Activated T-cell treated with anti-CD3 and anti-CD28 coated beads, Interleukin-2, amount 50 U/mL, for 24 hours (primary cell): ENCODE measurements at places on chromosomes 11 and 22.
A peak's percentile ranks its signal among the peaks of the same experiment; 100 is the strongest.

- H3K4me3 ChIP-seq: no peak overlapping the region
- H3K27ac ChIP-seq: no peak overlapping the region
- peaks cover 43% of the 10 kb centered on the region for H3K4me1 ChIP-seq
- H3K36me3 ChIP-seq: no peaks in the 10 kb centered on the region
These were observed 14.3 kb downstream of the C1QTNF6 start for GRCh38 chr22:37173709-37174108.

- no peak overlapping the region for H3K27ac ChIP-seq
- no peak overlapping the region for H3K4me3 ChIP-seq
- DNase-seq: no peak
These were observed 130.5 kb upstream of the B3GAT1 start for GRCh38 chr11:134542401-134543165.

DNA sequence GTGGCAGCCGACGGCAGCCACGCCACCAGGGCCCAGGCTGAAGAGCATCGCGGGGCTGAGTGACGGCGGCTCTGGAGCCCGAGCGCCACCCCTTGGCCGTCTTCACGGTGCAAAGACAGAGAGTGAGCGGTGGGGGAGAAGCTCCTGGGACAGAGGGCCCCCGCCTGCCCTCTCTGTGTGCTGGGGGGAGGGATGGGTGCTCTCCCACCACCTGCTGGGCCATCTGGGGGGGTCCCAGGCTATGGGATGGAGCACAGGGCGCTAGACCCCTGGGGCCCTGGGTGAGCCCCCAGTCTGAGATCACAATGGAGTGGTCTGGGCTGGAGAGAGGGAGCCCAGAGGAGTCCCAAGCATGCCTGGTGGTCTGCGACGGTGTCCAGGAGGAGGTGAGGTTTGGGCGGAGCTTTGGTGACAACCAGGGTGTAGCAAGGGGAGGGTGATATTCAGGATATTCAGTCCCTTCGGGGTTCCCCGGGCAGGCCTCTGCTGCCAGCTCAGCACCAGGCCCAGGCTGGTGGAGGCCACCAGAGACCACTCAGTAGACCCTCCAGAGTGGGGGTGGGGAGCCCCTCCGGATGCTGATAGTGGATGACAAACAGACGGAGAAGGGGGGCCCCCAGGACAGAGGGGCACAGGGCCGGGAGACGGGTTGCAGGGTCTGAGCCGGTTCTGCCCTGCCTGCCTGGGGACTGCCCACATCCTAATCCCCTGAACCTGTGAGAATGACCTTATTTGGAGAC is 78.1 kb upstream of the PRR5 start:
- no peak overlapping the region for H3K4me3 ChIP-seq
- DNase-seq: no peak
- no peak overlapping the region for H3K27ac ChIP-seq
- H3K27me3 ChIP-seq: no peaks in the 10 kb centered on the region

DNA sequence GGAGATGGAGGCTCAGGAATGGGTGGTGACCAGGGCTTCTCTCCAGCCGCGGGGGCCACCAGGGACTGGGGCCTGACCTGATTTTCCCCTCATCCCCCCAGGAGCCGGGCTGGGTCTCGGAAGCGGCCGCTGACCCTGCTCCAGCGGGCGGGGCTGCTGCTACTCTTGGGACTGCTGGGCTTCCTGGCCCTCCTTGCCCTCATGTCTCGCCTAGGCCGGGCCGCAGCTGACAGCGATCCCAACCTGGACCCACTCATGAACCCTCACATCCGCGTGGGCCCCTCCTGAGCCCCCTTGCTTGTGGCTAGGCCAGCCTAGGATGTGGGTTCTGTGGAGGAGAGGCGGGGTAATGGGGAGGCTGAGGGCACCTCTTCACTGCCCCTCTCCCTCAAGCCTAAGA is 3.8 kb downstream of the ZFPL1 start:
- no peak overlapping the region for H3K4me3 ChIP-seq
- no peak for DNase-seq
- peaks cover 20% of the 10 kb centered on the region for H3K4me1 ChIP-seq
- H3K36me3 ChIP-seq: peaks cover 69% of the 10 kb centered on the region
- H3K27me3 ChIP-seq: no peaks in the 10 kb centered on the region

- H3K4me1 ChIP-seq: no peaks in the 10 kb centered on the region
- no peaks in the 10 kb centered on the region for H3K36me3 ChIP-seq
- no peak for DNase-seq
- no peaks in the 10 kb centered on the region for H3K27me3 ChIP-seq
- no peak overlapping the region for H3K27ac ChIP-seq
- H3K4me3 ChIP-seq: no peak overlapping the region
These were observed 6.1 kb downstream of the OR6M1 start for GRCh38 chr11:123800036-123800435.

GRCh38 chr11:102346456-102346747 is 612 bp upstream of the BIRC2 start:
- peak overlapping the region; percentile 94 for H3K4me3 ChIP-seq
- no peak for DNase-seq
- peak overlapping the region; percentile 99 for H3K27ac ChIP-seq
- H3K4me1 ChIP-seq: peaks cover 51% of the 10 kb centered on the region
- H3K27me3 ChIP-seq: no peaks in the 10 kb centered on the region

GRCh38 chr11:84240847-84241246 is 954.7 kb upstream of the CCDC90B start:
- no peak overlapping the region for H3K4me3 ChIP-seq
- H3K36me3 ChIP-seq: no peaks in the 10 kb centered on the region
- DNase-seq: no peak
- no peaks in the 10 kb centered on the region for H3K27me3 ChIP-seq
- no peak overlapping the region for H3K27ac ChIP-seq
- no peaks in the 10 kb centered on the region for H3K4me1 ChIP-seq

DNA sequence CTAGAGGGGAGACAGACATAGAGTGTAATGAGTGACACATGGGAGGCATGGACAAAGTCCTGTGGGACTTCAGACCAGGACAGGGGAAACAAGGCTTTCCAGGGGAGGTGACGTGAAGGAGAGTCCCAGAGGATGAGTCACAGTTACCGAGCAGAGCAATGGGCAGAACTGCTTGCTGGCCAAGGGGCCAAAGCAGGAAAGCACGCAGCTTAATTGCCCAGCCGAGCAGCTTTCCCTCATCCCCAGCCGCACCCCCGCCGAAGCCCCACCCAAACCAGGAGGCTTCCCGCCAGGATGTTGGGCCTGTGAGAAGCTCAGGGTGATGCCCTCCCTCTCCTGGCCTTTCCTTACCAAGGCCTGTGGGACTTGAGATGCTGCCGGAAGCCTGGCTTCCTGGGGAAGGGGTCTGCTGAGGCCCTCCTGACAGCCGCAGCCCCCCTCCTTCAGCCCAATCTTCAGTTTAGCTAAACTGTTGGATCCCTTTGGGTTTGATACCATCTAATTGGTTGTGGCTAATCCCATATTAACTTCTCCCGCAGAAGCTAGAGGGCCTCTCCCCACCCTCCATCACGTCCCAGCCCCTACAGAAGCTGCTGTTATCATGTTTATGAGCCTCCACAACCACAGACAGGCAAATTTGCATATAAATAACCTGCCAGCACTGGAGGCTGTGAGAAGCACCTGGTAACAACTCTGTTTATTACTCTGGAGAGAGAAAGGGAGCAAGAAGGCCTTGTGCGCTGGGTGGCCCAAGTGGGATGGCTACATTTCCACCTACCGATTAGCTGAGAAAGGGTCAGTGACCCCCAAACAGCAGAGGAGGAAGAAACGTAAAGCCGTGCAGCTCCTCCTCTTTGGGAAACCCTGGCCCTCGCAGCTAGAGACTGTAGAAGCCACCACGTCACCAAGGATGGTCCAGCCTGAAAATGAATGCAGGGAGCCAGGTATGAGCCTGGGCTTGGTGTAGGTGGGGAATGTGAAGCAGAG is 80.0 kb downstream of the TRIM29 start:
- no peak overlapping the region for H3K27ac ChIP-seq
- no peaks in the 10 kb centered on the region for H3K36me3 ChIP-seq
- H3K4me3 ChIP-seq: no peak overlapping the region

DNA sequence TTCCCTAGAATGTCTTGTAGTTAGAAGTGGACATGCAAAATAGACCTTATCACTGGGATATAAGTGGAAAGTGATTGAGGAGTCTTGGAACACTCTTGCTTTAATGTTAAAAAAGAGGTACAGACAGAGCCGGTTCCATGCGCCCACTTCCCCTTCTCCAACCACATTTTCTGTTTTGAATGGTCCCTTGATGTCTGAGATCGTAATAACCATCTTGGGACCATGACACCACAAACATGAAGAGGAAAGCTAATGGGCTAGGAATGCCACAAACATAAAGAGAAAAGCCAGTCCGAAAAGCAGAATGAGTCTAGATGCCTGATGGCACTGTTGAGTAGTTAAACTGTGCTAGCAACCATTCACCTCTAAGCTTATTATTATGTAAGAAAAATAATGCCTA is 54.8 kb upstream of the SPON1 start:
- H3K27me3 ChIP-seq: no peaks in the 10 kb centered on the region
- no peak for DNase-seq
- H3K4me1 ChIP-seq: peaks cover 1% of the 10 kb centered on the region
- H3K27ac ChIP-seq: no peak overlapping the region
- no peaks in the 10 kb centered on the region for H3K36me3 ChIP-seq
- no peak overlapping the region for H3K4me3 ChIP-seq

DNA sequence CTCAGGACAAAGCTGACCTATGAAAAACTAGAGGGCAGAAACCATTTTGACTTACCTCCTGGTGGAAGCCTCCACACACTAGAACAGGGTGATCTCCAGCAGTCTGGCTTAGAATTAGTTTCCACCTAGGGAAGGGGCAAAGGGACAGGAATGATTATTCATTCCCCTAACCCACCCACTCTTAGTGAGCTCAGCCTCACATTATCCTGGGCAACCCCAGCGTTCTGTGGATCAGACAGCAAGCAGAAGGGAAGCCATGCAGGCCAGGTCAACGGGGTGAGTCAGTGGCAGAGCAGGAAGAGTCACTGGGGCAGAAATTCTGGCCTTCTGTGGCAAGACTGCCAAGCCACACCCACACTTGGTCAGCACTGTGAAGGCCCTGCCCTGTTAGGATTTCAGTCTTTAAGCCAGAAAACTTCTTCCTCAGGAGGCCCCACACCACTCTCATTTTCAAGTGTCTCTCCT is 10.5 kb downstream of the NUMA1 start:
- DNase-seq: no peak
- no peak overlapping the region for H3K4me3 ChIP-seq
- peaks cover 62% of the 10 kb centered on the region for H3K36me3 ChIP-seq
- H3K4me1 ChIP-seq: peaks cover 49% of the 10 kb centered on the region

- H3K4me3 ChIP-seq: no peak overlapping the region
- H3K27ac ChIP-seq: no peak overlapping the region
- no peak for DNase-seq
- H3K27me3 ChIP-seq: no peaks in the 10 kb centered on the region
These were observed 43.9 kb upstream of the GRIK4 start for GRCh38 chr11:120467627-120468026.

- H3K4me1 ChIP-seq: peaks cover 20% of the 10 kb centered on the region
- H3K36me3 ChIP-seq: no peaks in the 10 kb centered on the region
- no peak for DNase-seq
- peaks cover 16% of the 10 kb centered on the region for H3K27me3 ChIP-seq
These were observed 6.5 kb downstream of the GAL start for GRCh38 chr11:68690671-68691401.

DNA sequence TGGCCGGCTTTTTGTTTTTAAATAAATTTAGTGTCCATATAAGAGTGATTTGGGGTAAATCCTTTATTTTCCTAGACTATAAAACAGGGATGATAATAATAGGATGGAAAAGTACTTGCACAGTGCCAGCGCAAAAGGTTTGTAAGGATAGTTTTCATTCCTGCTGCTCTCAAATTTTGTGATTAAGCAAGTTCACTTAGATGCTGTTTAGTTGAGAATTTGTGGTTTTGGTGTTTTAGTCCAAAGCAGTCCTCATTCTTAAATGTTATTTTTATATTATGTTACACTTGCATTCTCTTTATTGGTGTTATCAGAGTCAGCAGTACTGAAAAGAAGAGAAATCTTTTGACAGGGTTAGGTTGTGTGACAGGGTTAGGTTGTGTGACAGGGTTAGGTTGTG is 47.9 kb downstream of the PPP6R3 start:
- no peak overlapping the region for H3K4me3 ChIP-seq
- DNase-seq: no peak
- no peak overlapping the region for H3K27ac ChIP-seq

DNA sequence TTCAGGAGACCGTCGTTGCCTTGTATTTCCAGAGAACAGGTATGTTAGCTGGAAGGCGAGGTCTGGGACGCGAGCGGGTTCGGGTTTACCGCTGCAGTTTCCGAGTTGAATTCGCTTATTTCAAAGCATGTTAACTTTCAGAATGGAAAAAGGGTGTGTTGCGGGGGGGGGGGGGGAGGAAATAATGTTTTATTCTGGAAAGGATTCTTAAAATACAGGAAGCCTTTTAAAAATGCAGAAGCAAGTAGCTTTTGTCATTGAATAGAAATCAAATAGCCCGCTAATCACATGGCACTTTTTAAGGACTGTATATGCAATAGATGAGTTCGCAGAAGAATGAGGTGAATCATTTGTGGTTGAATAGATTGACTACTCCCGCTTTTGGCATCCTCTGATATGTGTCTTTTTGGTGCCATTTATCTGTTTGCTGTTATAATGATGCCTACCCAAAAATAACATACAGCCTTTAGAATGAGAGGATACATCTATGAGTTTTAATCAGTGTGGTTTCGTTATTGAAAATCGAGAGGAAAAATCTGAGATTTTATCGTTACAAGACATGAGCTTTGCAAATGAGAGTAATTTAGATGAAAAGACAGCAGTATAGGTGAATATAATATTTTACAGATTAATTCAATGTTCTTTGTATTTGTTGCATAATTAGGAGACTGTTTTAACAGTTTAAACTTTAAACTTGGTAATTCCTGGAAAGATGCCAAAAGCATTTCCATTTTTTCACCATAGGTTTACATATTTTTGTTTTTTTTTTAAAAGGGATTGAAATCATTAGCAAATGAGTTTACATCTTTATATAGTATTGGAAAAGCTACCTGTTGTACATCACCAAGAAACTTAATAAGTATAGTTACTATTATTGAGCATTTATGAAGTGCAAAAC is 1.7 kb downstream of the PDE3B start:
- H3K27ac ChIP-seq: peak overlapping the region; percentile 94
- no peak for DNase-seq
- peaks cover 75% of the 10 kb centered on the region for H3K36me3 ChIP-seq
- peaks cover 61% of the 10 kb centered on the region for H3K4me1 ChIP-seq
- peak overlapping the region; percentile 97 for H3K4me3 ChIP-seq
- H3K27me3 ChIP-seq: no peaks in the 10 kb centered on the region

GRCh38 chr11:75323609-75324008 is 27.9 kb downstream of the ARRB1 start:
- no peak for DNase-seq
- no peaks in the 10 kb centered on the region for H3K36me3 ChIP-seq
- no peak overlapping the region for H3K4me3 ChIP-seq
- H3K27me3 ChIP-seq: no peaks in the 10 kb centered on the region
- H3K4me1 ChIP-seq: peaks cover 34% of the 10 kb centered on the region

DNA sequence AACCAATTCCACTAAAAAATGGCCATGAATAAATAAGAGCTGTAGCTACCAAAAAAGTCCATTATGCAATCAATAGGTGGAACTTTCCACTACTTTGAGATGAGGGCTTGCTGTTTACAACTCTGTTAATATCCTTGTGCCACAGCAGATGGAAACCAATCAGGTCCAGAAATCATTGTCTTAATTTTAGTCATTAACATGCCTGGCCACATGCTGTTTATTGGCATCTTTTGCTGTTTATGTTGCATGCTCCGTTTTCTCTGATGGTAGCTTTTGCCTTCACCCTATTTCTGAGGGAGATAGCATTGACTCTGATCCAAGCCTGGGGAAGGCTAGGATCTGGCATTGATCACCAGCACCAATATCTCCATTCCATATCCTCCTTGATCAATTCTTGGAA is 192.9 kb upstream of the SEZ6L start:
- no peak overlapping the region for H3K27ac ChIP-seq
- H3K27me3 ChIP-seq: peaks cover 18% of the 10 kb centered on the region
- no peaks in the 10 kb centered on the region for H3K4me1 ChIP-seq
- DNase-seq: no peak
- H3K36me3 ChIP-seq: no peaks in the 10 kb centered on the region
- H3K4me3 ChIP-seq: no peak overlapping the region
